ENCODE measurements at places on chromosomes 11 and 22.

DNA sequence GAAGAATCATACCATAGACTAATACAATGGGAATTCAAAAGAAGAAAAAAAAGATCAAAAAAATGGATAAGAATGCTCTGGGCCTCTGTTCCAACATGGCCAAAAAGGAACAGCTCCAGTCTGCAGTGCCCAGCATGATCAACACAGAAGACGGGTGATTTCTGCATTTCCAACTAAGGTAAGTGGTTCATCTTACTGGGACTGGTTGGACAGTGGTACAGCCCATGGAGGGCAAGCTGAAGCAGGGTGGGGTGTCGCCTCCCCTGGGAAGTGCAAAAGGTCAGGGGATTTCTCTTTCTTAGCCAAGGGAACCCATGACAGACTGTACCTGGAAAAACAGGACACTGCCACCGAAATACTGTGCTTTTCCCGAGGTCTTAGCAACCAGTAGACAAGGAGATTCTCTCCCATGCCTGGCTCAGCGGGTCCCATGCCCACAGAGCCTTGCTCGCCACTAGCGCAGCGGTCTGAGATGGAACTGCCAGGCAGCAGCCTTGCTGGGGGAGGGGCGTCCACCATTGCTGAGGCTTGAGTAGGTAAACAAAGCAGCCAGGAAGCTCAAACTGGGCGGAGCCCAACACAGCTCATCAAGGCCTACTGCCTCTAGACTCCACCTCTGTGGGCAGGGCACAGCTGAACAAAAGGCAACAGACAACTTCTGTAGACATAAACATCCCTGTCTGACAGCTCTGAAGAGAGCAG lies 428.4 kb downstream of the MN1 start:
- DNase-seq, result no peak

- no peak for DNase-seq
Observed at GRCh38 chr11:6481924-6482275, 599 bp downstream of the TIMM10B start.

GRCh38 chr11:35947437-35947836 lies 3.6 kb downstream of the LDLRAD3 start:
- DNase-seq, result no peak

DNA sequence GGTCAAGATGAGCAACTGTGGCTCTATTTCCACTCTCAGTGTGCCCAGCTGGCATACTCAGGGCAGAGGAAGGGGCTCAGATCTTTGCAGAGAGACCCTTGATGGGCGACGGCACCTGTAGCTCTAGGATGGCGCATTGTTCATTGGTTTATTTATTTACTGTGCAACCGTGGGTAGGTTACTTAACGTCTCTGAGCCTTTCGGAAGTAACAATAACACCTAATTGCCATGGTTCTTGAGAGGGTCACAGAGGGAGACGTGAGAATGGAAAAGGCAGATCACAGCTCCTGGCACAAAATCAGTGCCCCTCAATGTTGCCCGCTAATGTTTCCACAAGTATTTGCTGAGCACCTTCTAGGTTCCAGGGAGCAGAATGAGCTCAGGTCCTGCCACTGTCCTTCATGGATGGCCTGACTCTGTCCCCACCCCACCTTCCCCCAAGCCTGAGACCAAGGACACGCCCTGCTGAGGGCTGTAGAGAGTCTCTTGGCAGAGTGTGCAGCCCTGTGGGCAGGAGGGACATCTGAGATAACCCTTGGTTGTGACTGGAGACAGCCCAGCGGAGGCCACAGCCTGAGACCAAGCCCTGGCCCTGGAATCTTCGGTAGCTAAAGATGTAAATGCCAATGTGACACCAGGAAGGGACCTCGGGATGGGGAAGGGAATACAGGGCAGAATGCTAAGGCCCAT lies 780 bp upstream of the ALDH3B2 start:
- DNase-seq, result no peak

DNA sequence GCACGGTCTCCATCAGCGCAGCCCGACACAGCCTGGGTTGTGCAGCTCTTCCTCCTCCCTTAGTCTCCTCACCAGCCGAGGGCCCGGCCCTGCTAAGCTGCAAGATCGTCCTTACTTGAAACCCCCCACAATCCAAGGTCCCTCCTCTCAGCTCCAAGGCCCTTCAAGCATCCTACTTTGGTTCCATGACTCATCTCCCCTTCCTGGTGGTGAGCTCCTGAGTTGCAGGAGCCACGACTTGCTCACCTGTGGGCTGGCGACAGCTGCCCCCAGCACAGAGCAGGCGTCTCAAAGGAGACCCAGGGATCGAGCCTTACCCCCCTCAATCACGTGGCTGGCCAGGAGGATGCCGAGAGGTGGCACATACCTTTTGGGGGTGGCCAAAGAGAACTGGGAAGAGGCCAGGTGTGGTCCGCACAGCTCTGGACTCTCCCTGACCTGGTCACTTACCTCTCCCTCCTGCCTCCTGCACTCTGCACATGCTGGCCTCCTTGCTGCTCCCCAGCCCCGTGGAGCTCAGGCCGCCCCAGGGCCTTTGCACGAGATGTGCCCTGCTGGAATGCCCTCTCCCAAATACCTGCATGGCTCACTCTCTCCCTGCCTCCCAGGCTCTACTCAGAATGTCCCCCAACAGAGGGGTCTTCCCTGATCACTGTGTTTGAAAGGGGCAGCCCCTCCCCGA lies 35.2 kb upstream of the FADD start:
- no peak for DNase-seq

- no peak for DNase-seq
Observed at GRCh38 chr11:106714199-106714598, 304.1 kb downstream of the GUCY1A2 start.

- DNase-seq, result no peak
Observed at GRCh38 chr11:20373147-20373546, 9.6 kb downstream of the HTATIP2 start.

DNA sequence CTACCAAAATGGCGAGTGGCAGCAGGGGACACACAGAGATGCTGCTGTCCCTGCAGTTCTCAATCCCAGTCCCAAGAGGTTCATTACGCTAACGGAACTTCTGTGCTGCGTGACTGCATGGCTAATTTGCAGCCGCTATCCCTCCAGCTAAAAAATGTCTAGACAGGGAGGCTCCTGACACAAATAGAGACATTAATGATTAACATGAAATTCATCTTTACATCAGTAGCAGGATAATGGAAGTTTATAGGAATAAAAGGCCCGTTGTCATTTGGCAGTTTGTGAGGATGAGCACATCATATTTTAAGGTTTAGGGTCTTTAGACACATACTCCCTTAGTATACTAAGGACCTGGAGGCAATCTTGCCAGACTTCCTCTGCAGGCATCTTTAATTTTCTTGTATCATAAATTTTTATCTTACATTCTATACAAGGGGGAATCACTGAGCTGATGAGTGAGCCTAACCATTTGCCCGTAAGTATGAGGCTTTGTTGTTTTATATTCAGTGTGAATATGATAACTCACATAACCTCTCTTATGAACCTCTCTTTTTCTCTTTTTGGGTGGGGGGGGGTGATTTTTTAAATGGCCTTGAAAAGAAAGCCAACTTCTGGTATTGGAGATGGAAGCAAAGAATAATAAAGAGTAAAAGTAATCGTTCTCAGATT lies 99.8 kb upstream of the OR9G4 start:
- no peak for DNase-seq

GRCh38 chr11:3165152-3165705 lies at the start of gene OSBPL5:
OSBPL5 (minus strand) TSS chr11:3165310; CDS start chr11:3129148, 36,162 bp downstream.
- peak; percentile 80 for DNase-seq

- DNase-seq, result no peak
Observed at GRCh38 chr11:108672786-108673185, 7.9 kb downstream of the DDX10 start.

- no peak for DNase-seq
Observed at GRCh38 chr22:44406341-44407170, 91.5 kb downstream of the RTL6 start.

Data from ELR (cell line).